ENCODE measurements at places on chromosomes 4 and X.

DNA sequence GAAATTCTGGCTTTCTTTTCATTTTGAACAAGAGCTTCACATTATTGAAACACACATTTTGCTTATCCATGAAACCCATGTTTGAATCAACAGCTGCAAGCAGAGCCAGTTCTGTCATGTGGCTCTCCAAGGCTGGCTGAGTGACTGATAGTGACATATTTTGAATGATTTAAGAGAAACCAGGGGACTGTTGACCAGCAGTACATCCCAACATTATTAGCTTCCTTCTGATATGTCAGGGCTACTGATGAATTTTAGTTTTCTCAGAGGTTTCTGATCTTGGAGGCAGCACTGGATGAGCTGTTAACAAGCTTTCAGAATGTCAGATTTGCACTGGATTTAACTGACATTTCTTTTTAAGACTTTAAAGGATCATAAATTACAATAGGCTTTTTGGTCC, 74.6 kb upstream of the GRXCR1 start:
- no peak for DNase-seq

DNA sequence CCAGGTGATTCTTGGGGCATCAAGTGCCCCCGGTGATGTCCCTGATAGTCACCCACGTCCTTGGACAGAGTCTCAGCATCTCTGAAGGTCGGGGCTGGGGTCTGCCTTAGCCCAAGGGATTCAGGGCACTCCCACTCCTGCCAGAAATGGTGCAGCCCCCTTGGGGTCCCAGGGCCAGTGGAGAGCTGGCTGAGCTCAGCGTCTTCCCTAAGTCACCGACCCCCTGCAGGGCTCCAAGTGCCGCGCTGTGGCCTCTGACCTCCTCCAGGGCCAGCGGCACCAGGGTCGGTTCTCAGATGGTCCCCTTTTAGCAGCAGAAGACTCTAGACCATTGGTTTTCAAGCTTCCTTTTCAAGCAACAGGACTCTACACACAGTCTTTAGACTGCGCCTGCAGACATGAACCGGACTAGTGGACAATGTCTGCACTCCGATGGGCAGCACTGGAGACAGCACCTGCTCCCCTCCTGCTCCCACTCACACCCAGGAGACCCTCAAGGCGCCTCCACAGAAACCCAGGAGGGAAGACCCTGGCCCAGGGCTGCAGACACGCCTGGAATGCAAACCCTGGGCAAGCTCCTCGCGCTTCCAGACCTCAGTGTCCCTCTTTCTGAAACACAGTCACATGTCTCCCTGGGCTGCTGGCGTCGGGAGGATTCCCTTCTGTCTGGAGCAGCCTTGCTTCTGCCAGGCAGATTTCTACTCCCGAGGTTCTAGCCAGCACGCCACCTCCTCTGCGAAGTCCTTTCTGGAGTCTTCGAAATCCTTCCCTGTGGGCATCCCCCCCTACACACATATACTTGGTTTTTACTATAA, 53.9 kb downstream of the ABLIM2 start:
- no peak for DNase-seq

GRCh38 chr4:95596676-95597075, 47.9 kb upstream of the UNC5C start:
- no peak for DNase-seq

DNA sequence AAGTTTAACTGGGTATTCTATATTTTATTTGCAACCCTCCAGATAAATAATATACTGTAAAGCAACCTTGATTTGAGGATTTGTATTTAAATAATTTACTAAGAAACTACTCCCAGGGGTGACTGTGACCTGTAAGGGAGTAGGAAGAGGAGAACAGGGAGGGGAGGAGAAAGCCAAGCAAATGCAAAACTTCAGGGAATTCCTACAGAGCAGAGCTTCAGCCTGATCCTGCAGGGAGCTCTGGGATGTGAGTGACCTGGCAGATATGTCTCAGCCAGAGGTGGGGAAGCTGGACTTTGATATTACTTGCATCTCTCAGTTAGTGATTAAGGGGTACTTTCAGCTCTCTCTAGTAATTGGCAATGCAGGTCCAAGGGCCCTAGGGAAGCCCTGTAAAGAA, 302.0 kb downstream of the FRMPD4 start:
- no peak for DNase-seq

GRCh38 chrX:152646961-152647360, 9.3 kb downstream of the GABRQ start:
- DNase-seq: no peak
